ENCODE measurements at places on chromosomes 1 and 21.

GRCh38 chr1:202659541-202659940 lies 50.7 kb downstream of the SYT2 start:
- no peak for DNase-seq

DNA sequence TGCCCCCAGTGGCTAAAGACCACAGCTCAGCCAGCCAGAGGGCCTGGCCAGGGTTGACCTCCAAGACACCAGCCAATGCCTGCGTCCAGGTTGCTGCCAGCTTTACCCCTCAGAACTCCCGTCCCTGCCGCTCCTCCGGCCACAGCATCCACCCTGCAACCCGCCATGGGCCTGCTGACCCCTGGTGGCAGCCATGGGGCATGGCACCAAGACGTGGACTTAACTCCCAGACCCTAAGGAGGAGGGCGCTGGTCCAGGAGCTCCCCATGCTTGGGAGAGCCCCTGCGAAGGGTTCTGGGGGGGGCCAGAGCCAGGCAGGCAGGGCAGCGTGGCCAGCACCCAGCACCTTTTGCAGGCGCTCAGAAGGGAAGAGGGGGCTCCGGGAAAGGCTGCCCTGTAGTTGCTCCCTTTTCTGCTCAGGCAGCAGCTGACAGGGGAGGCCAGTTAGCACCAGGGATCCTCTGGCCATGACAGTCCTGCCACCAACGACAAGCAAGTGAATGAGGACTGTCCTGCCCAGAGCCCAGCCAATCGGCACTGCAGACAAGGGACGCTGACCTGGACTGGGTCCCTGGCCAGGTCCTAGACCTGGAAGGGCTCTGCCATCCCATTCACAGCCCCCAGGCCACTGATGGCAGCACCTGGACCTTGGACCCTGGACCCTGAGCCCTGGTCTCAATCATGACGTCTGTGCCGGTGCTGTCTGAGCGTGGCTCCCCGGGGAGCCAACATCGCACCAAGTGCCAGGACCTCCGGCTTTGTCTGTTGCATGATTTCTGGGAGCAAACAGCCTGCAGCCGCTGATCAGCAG lies 246.2 kb downstream of the NPHP4 start:
- no peak for DNase-seq

DNA sequence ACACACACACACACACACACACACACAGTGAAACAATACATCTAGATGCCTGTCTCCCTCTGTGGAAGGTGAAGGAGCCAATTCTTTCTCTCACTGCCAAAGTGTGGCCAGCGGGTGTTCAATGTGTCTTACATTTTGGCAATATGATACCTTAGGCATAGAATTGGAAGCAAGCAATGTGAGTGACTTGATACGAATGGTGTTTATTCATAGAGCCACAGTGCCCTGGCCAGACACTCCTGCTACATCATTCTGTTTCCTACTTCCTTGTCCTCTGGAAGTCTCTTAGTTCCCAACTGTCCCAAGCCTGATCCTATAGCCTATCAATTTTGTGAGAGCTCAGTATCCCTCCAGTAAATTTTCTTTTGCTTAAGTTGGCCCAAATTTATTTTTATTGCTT lies 170.0 kb upstream of the L1TD1 start:
- no peak for DNase-seq

GRCh38 chr1:22041505-22041904 lies 11.0 kb upstream of the CDC42 start:
- DNase-seq: no peak

GRCh38 chr1:9603766-9604753 lies 15.3 kb downstream of the TMEM201 start:
- DNase-seq: no peak

GRCh38 chr1:4778056-4778455 lies 123.6 kb downstream of the AJAP1 start:
- no peak for DNase-seq
